ENCODE measurements at places on chromosomes 1 and 21.

DNA sequence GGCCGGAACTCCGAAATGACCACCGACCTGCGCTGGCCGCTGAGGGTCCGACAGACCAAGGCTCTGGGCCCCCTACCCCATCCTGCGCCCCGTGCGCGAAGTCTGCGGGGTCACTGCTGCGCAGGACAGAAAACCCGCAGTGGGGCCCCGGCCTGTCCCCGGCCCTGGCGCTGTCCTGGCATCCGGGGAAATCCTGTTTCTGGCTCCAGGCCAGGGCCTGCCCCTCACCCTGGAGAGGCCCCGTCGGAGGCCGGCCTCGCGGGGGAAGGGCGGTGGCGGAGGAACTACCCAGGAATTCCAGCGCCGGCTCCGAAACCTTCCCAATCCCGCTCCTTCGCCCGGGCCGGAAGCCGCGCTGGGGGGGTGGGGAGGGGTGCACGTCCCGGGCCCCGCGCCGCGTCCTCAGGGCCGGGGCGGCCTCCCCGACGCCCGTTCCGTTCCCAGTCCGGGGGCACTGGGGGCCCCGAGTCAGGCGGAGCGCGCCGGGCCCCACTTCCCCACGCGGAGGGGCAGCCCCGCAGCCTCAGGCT, 77.0 kb downstream of the MORN1 start:
- DNase-seq = no peak

- no peak for DNase-seq
These were observed 24.3 kb upstream of the TIAM1 start for GRCh38 chr21:31368361-31368760.

GRCh38 chr1:8040586-8040985, 14.5 kb upstream of the ERRFI1 start:
- DNase-seq = no peak

DNA sequence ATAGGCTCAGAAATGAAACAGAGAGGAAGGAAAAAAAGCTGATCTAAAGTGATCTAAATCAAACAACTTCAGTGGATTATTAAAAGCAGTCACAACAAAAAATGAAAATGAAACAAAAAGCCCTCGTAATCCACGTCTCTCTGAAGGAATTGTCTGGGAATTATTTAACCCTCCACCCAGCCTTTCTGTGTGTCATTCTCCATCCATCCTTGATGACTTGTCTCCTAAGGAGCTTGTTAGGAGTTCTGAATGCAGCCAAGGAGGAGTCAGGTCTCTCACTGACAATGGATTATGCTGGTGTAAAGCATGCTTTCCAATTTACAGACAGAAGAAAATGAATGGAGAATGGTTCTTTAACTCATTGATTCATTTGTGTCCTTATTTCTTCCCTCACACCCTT, 359.3 kb upstream of the RUNX1 start:
- DNase-seq = no peak

- DNase-seq = no peak
These were observed 31.2 kb downstream of the SZT2 start for GRCh38 chr1:43420874-43421273.

DNA sequence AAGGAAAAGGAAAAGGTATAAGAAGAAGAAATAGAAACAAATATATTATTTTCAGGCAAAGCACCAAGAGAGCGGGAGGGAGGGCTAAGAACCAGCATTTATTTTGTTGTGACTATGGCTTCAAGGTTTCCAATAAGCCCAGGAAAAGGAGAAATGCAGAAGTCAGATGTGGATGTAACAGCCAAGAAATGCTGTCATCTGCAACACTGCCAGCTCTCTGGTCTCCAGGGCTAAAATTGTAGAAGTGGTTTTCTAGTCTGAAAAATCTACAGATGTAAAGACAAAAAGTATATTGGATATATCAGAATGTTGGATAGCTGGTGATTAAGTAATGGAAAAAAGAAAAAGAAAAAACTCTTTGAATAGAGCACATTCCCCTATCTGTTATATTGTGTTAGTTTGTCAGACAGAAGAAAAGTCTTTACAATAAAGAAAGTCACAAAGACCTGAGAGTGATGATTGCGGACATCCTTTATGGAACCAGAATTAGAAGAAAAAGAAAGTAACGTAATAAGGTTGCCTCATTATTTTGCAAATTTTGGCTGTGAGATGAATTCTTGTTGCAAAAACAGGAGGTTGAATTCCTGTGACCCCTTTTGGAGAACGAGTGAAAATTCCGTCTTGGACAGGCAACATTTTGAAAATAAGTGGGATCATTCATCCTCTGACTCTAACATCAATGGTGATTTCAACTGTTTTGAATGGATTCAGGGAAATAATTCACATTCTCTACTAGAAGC, 938.1 kb downstream of the TTLL7 start:
- no peak for DNase-seq
